Stimulated activated CD8-positive, alpha-beta memory T cell treated with anti-CD3 and anti-CD28 coated beads, Interleukin-4, amount 100 ng/mL, for 1 hour (primary cell): ENCODE measurements at places on chromosomes 1 and 21.

DNA sequence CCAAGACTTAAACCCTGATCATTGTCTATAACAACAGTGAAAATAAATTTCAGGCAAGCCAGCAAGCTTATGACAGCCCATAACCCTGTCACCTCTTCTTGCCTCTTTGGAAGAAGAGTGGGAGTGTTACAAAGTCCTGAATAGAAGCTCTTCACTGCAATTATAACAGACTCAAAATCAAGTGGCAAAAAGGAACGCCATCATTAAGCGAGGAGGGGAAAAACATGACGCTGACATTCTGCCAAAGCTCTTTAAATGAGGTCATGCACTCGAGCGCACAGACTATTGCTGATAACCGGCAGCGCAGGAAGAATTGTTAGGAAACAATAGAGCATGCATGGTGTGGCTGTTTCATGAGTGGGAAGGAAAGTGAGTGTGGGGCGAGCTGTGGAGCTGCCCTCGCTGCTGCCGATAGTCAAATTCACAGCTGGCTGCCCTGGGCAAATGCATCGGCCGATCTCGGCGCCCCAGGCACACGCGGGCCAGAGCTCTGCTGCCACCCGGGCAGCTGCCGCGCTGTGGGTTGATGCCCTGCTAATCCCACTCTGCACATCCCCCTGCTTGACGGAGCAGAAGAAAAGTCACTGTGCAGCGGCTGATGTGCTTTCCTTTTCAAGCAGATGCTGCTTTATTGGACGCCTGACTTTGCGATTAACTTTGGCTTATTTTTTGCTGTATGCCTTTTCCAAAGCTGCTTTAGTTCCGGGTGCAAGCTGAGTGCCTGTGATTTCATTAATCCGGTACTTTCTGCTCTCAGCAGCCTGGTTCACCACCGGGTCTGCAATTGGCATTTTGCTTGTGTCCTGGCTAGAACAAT is 102.4 kb upstream of the ST6GALNAC5 start:
- no peak for DNase-seq

- no peak for DNase-seq
Observed at GRCh38 chr1:16207318-16208269, 4.9 kb downstream of the ARHGEF19 start.

GRCh38 chr1:224406216-224406615 is 28.4 kb downstream of the WDR26 start:
- DNase-seq, result no peak

DNA sequence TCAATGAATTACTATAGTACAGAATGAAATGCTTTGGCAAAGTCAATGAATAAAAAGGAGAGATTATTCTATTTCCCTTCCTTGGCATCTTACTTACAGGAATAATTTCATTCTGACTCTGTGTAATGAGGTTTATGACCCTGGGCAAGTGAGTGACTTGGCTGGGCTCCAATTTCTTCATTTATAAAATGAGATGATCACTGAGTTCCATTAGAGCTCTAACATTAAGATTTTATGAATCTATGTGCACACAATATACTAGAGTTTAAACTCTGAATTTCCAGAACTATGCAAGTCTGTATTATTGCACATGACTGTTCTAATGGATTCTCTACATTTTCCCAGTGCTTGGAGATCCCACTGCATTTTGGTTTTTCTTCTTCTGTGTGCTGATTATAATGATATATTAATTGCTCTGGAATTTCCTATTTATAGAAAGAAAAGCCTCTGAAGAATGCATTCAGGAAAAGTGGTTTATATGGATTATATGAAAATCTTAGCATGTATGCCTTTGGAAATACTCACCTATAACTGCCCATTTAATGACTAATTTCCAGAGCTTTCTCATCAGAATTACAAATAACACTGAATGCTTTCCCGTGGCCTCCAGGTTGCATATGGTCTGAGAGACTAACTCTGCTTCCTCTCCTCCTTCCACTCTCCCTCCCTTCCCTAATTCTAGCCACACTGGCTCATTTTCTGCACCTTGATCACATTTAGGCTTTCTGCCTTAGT is 97.4 kb upstream of the CHRM3 start:
- DNase-seq, result no peak

- DNase-seq, result no peak
Observed at GRCh38 chr21:43921571-43921978, 56.6 kb downstream of the AGPAT3 start.

GRCh38 chr1:91754348-91754747 is 131.6 kb downstream of the TGFBR3 start:
- no peak for DNase-seq

GRCh38 chr1:11806307-11806936 is 431 bp downstream of the CLCN6 start:
- DNase-seq, result no peak

- DNase-seq, result no peak
Observed at GRCh38 chr1:156801409-156802121, 15.1 kb downstream of the SH2D2A start.

- DNase-seq, result no peak
Observed at GRCh38 chr1:113170519-113170918, 97.5 kb downstream of the LRIG2 start.

DNA sequence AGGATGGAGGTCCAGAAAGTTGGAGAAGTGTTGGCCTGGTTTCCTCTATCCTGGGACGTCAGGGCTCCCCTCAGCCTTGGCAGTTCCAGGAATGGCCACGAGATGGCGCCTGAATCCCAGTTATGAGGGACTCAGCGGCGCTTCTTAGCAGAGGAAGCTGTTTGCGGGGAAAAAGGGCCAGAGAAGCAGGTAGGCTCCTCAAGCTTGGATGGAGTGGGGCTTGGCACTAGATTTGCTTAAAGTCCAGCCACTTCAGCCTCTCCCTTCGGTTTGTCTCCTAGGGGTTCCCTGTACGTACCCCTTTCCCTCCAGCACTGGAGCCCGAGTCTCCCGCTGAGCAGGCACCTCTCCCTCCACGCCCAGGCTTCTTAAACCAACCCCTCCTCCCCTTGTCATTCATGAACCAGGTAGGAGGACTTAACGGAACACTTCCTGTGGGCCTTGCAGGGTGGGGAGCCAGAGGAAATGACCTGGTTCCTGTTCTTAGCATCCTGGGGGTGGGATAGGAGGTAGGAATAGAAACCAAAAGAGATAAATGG is 32.0 kb upstream of the TENT5B start:
- peak; percentile 81 for DNase-seq

- no peak for DNase-seq
Observed at GRCh38 chr1:184828369-184828717, 73.7 kb upstream of the EDEM3 start.

GRCh38 chr1:17629460-17629859 is 90.0 kb downstream of the ARHGEF10L start:
- DNase-seq, result no peak

GRCh38 chr1:169259816-169260215 is 107.8 kb downstream of the NME7 start:
- no peak for DNase-seq

DNA sequence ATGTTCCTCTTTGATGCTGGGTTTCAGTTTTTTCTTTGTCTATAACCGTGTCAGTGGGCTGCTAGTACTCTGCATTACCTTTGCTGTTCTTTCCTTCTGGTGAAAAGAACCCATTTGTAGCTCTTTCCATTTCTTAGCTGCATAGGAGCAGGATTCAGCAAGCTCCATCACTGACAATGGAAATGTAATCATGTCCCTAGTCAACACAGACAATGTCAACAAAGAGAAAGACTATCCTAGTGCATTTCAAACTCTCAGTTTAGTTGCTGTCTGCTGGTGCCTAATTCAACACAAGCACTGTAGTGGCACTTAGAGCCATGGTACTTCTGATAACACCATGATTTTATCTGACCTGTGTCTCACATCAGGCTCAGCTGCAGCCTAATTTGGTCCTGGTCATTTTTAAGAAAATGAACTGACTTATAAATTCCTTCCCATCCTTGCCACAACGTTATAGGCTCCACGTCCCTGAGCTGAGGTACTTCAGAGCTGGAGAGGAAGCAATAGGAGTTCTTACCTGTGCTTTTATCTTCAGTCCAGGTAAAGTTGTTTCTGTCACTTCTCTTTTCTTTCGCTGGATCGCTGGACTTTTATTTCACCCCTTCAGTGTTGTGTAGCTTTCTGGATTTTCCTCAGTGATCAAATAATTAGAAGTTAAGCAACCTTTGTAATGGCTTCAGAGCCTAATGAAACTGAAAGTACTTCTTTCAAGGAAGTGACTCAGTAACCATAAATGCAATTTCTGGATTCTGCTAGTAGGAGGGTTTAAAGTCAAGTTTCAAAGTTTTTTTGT is at the start of gene GBP3:
Gene GBP3 (minus strand): TSS at position 700 of the 793 bp plus-strand sequence. CDS start 2,145 bp downstream, outside the sequence.
- DNase-seq, result no peak

GRCh38 chr21:26060335-26061115 is 110.0 kb downstream of the APP start:
- no peak for DNase-seq

- no peak for DNase-seq
Observed at GRCh38 chr1:15469361-15469760, 6.5 kb upstream of the CELA2B start.

DNA sequence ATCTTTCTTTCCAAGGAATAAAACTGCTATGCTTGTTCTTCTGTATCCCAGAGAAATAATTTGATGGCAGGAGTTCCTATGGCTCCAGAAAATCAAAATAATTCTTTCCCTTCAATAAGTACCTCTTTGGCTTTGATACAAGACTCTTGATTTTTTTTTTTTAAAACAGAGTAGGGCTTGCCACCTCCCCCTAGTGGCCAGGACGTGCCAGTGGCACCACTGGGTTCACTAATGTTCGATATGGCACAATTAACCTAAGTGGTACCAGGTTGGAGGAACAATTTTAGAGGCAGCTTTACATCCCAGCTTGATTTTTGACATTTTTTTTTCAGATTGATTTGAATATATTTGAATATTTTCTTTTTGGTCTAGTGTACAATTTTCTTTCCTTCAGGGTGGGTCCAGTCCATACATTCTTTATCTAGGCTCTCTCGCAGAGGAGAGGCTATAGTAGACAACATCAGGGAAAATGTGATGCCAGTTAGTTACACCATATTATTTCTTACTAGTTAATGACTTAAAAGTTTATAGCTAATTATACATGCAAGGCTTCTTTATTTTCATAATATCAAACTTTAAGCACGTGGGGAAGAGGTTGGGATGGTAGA is 330.9 kb downstream of the S1PR1 start:
- DNase-seq, result peak; percentile 9

DNA sequence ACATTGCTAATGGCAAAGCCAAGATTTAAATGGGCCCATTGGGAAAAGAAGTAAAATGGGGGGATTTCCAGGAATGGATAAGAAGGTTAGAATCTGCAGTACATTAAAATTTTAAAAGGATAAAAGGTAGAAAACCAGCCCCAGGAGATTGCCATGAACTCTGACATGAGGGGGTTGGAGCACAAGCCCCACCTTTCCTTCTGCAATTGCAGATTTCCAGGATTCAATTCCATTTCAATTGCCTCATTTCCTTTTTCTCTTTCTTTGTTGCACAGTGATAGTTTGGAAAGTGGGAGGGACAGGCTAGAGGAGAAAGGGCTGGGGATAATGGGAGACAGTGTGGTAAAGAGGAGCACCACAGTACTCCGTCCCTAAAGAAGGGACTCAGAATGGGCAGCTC is 238.5 kb upstream of the RAB4A start:
- no peak for DNase-seq

- DNase-seq, result no peak
Observed at GRCh38 chr1:54945393-54945936, 35.0 kb upstream of the TMEM61 start.

- DNase-seq, result no peak
Observed at GRCh38 chr1:35029761-35030160, 2.0 kb downstream of the ZMYM6 start.

- no peak for DNase-seq
Observed at GRCh38 chr1:19013826-19014548, 57.5 kb upstream of the IFFO2 start.

- no peak for DNase-seq
Observed at GRCh38 chr1:53686091-53686964, 52.6 kb downstream of the GLIS1 start.

GRCh38 chr1:219847215-219847855 is 81.0 kb downstream of the SLC30A10 start:
- no peak for DNase-seq

- no peak for DNase-seq
Observed at GRCh38 chr1:221886743-221887414, 145.0 kb upstream of the DUSP10 start.

- DNase-seq, result no peak
Observed at GRCh38 chr1:161958425-161958824, 65.2 kb downstream of the OLFML2B start.

DNA sequence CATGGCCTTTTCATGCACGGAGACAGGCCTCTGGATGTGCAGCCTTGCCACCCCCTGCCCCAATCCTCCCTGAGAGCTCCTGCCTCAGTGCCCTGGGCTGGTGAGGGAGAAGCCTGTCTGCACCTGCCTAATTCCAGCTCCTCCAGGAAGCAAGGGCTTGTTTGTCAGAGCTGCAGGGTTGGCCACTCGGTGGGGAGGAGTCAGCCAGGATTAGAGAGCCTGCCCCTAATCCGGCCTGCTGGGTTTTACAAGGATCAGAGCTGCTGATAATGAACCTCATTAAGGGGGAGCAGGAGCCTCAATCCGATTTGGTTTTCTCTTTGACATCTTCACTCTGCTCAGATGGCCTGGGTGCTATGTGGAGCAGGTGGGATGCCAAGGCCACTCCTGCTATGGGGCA is 31.9 kb upstream of the LHX4 start:
- no peak for DNase-seq

- no peak for DNase-seq
Observed at GRCh38 chr1:15177710-15178166, 24.2 kb downstream of the TMEM51 start.

- no peak for DNase-seq
Observed at GRCh38 chr21:37398697-37399096, 32.1 kb downstream of the DYRK1A start.
